ENCODE measurements at places on chromosomes 3 and 15.

DNA sequence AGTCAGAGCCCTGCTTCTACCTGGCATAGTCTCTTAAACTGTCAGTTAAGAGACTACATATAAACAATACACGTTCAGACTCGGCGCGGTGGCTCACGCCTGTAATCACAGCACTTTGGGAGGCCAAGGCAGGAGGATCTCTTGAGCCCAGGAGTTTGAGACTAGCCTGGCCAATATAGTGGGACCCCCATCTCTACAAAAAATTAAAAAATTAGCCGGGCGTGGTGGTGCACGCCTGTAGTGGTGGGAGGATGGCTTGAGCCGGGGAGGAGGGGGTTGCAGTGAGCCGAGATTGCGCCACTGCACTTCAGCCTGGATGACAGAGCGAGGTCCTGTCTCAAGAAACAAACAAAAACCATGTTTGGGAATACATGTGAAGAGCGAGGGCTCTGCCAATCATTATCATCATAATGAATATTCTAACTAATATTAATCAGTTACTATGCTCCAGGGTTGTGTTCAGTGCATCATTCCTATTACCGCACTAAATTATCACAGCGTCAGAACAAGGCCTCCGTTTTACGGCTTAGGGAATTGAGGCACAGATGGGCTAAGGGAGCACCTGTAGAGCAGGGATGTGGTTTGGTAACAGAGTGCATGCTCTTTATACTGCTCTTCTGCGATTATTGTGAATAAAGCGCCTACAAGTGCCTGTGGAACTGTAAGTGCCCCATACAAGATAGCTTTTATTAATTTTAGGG is 844 bp upstream of the UQCC5 start:
- DNase-seq = no peak

GRCh38 chr3:3851621-3852323 is 52.5 kb downstream of the LRRN1 start:
- no peak for DNase-seq

DNA sequence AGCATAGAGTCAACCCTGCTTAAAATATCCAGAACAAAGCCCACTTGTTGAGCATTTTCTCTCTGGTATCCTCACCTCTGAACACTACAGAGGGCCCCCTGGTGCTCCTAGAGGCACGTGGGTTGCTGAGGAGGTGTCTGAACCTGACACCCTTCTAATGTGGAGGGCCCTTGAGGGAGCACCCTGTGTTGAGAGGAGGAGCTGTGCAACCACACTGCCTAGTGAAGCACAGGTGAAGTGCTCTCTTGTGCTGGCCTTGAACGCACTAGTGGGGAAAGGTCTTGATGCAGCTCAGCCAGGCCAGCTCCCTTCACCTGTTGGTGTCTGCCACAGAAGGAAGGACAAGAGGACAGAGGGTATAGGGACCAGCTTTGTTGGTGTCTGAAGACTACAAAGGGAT is 51.9 kb downstream of the CCK start:
- DNase-seq = no peak

- DNase-seq = no peak
Observed at GRCh38 chr15:64333986-64334929, 21.7 kb downstream of the CSNK1G1 start.

- DNase-seq = peak; percentile 69
Observed at GRCh38 chr3:153209596-153209995, 47.6 kb downstream of the RAP2B start.

GRCh38 chr15:28947221-28947674 is 61.5 kb downstream of the APBA2 start:
- DNase-seq = no peak

- DNase-seq = no peak
Observed at GRCh38 chr3:122006267-122006666, 15.8 kb downstream of the ILDR1 start.

DNA sequence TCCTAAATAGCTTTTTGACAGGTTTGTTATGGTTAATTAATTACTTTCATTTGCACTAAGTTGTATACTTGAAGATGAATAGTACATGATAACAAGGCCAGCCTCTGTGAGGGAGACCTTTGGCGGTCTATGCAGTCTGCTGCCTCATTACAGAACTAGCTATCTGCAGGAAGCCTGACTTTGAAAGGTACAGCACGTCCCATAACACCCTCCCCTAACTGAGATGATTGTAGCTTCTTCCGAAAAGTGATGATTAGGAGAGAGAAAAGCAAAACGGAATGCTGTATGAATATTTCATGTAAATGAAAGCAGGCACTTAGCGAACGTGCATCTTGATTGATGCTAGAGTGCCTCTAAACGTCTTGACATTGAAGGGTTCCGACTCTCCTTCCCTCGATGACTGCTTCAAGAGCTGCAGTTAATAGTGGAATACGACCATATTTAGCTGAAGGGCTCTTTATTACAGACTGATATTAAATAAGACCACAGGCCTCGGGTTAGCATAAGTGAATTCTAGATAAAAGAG is 116.2 kb upstream of the TMCO5A start:
- DNase-seq = no peak

GRCh38 chr15:43214592-43215295 is 6.1 kb downstream of the EPB42 start:
- DNase-seq = no peak

- peak; percentile 37 for DNase-seq
Observed at GRCh38 chr3:11494131-11494916, 149.4 kb downstream of the VGLL4 start.

- DNase-seq = no peak
Observed at GRCh38 chr15:66494262-66494661, 3.3 kb downstream of the SNAPC5 start.

DNA sequence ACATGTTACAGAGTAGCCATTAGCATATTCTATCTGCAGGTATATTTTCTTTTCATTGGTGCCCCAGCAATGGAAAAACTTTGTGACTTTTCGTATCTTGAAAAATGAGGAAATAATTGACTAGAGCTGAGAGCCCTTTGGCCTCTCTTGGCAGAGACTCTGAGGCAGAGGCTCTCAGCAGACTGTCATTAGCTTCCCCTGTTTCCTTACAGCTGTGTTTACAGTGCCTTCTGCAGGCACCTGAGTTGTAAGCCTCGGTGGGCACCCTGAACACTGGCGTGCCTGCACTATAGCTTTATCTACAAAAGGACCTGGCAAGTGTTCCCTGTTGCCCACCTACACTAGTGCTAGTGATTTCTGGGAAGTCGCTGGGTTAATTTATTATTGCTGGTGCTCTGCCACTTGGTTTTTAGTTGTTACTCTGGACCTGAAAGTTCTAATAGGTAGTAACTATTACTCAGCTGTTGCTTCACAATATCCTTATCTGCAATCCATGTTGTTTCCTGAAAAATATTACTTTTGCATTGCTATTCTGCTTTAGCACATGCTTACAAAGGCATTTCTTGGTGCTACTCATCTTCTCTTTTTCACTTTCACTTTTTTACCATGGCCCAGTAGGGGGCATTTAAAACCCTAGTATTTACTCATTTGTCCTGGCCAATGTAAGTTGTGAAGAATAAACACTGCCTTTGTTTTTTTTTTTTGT is 7.8 kb upstream of the GPR171 start:
- DNase-seq = no peak

DNA sequence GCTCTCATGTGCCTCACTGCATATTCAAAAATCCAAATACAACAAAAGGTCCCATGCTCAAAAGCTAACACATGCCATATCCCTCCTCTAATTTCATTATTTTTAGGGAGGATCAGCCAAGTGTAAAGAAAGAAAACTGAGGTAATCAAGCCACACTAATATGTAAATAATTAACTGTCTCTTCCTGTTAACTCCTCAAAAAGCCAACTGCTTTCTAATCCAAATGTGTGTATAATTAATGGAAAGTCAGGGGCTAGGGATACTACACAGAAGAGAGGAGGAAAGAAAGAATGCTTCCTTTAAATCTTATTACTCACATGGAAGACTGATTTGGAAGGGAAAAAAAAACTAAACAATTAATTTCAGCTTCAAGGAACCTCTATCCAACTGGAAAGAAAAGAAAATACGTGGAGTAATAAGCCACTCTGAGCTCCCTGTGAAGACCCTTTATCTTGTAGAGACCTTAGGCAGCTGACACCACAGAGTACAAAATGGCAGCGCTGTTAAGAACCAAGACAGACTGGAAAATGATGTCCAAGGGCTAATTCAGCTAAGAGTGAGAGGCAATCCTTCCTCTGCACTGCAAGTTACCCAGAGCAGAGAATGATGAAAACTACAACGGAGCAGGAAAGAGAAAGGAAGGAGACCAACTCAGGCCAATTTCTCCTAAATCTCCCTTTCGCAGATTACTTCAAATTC is 56.8 kb downstream of the ZNF148 start:
- DNase-seq = no peak

GRCh38 chr3:58840949-58841348 is 174.4 kb upstream of the FAM3D start:
- DNase-seq = no peak

- no peak for DNase-seq
Observed at GRCh38 chr3:143375698-143376097, 256.1 kb downstream of the CHST2 start.

GRCh38 chr3:78754066-78754743 is 1013.6 kb downstream of the ROBO1 start:
- no peak for DNase-seq

GRCh38 chr3:65829228-65829627 is 209.5 kb downstream of the MAGI1 start:
- no peak for DNase-seq

DNA sequence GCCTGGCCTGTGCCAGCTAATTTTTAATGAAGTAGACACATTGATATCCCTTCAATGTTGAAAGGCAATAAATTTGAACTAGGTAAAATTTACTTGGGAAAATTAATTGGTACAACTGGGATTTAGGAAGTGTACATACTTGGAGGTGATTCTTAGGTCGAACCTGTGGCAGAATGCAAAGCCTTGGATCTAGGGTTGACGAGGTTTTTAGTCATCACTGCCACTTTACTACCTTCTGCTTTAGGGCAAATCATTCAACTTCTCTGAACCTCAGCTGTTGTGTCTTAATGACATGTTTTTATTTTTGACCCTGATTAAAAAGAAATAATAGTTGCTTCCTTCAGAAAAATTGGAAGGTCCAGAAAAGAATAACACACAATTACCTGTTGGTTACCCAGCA is 2.5 kb downstream of the APPL1 start:
- DNase-seq = no peak

DNA sequence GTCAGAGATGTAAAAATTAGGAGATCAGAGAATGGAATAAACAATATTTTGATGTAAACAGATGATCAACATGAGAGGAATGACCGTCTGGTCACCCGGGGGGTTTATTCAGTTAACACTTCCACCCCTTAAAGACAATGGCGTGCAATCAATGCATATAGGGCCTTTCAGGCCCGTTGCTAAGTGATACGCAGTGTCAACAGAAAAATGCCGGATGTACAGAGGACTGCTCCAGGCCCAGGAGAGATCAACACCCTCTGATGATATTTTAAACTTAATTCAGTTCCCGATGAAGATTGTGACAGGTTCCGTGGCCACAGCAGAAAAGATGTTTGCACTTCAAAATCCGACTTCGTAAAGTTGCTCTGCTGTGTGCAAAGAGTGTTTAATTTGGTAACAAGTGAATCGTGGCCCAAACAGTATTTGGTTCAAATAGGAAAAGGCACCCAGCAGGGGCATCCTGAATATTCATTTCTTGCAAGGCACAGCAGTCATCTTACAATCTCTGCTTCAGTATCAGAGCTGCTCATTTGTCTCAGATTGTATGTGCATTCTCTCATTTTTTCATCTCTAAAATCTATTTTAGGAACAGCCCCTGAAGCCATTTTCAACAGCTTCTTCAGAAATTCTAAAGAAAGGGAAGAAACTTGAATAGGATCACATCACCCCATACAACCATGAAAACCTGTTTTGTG is 72.6 kb downstream of the FOXB1 start:
- DNase-seq = no peak

- no peak for DNase-seq
Observed at GRCh38 chr3:186974824-186975313, 44.5 kb downstream of the ST6GAL1 start.

DNA sequence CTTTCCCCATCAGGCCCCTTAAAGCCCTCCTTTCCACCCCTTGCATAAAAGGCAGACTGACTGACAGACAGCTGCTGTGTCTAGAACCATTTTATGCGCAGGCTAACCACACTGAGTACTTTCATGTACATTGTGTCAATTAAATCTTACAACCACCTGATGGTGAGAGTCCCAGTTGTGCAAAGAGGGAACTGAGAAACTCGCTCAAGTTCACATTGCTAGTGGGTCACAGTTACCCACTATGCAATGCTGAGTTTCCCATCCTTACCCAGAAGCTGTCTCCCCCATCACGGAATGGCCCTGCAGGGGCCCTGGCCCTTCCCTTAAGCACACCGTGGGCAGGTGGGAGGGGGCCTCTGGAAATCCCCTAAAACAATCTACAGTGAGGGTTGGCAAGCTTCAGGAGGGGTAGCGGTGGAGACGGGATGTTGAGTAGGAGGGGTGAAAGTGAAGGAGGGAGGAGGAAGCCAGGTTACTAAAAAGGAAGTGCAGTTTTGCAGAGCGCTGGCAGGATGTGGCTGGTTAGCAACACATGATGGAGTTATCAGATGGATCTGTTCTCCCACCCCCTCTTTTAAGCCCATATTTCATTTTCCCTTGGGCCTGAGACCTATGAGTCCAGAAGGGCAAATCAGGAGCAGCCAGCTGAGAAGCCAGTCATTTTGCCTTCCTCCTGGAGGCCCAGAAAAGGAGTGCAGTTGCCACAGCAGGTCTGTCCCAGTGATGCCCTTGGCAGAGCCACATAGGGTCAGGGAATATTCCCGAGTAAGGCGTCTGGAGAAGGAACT is 30.0 kb downstream of the STARD5 start:
- no peak for DNase-seq

All from RKO (cell line).